ENCODE measurements at places on chromosomes 12 and 14.

DNA sequence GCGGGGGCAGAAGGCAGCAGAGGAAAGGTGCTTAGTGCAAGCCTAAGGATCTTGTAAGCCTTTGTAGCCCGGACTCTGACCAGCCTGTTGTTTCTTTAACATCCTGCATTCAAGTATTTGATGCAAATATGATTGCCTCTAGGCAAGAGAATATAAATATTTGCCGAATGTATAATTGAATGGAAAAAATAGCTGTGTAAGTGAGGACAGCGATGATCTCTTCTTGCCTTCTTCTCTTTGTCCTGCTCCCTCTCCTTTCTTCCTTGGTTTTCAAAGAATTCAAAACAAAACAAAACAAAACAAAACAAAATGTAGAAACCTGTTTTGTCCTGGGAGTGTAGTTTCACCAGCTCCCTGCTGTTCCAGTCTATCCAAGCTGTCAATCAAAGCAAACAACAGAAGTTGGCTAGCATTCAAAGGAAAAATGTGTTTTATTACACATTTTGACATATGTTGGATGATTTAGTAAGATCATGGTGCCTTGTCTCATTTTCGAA lies 74.9 kb upstream of the CPM start:
- DNase-seq: no peak

- DNase-seq: peak; percentile 72
Measured at GRCh38 chr14:102096569-102097188, 9.8 kb upstream of the HSP90AA1 start.

DNA sequence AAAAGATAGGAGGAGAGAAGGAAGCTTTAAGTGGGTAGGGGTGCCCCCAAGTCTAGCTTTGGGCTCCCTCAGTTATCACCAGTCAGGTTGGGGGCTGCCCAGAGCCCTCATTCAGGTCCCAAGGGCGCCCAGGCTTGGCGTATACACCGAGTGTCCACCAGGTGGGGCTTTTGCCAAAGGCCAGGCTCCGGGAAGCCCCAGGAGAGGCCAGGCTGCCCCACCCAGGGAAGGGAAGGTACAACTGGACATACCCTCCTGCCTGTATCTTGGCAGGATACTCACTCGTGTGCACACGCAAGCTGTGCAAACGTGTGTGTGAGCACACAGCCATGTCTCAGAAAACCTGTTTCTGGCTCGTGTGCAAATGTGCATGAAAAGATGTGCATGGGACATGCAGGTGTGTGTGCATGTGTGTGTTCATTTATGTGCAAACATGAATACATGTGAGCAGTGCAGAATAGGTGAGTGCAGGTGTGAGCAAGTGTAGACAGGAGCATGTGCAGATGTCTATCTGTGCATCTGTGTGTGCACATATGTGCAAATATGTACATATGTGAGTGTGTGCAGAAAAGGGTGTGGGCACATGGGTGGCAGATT lies 103.9 kb upstream of the MYL2 start:
- DNase-seq: peak; percentile 38

DNA sequence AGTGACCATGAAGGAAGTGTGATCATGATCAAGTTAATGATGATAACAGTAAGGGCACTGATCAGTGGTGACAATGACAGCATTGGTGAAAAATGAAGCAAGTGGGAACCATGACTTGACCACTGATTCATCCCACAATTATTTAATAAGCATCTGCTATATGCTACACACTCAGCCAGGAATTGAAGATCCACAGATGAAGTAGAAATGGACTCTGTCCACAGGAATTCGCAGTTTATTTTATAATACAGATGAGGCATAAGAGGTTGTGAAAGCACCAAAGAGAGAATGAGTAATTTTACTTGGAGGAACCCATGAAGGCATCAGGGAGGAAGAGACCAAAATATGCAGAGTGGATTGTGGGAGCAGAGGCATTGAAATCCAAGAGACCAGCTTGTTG lies 33.8 kb upstream of the SMUG1 start:
- DNase-seq: no peak

- no peak for DNase-seq
Measured at GRCh38 chr14:76720382-76720813, 40.9 kb upstream of the VASH1 start.

GRCh38 chr12:39574785-39575497 lies 44.7 kb downstream of the ABCD2 start:
- no peak for DNase-seq

DNA sequence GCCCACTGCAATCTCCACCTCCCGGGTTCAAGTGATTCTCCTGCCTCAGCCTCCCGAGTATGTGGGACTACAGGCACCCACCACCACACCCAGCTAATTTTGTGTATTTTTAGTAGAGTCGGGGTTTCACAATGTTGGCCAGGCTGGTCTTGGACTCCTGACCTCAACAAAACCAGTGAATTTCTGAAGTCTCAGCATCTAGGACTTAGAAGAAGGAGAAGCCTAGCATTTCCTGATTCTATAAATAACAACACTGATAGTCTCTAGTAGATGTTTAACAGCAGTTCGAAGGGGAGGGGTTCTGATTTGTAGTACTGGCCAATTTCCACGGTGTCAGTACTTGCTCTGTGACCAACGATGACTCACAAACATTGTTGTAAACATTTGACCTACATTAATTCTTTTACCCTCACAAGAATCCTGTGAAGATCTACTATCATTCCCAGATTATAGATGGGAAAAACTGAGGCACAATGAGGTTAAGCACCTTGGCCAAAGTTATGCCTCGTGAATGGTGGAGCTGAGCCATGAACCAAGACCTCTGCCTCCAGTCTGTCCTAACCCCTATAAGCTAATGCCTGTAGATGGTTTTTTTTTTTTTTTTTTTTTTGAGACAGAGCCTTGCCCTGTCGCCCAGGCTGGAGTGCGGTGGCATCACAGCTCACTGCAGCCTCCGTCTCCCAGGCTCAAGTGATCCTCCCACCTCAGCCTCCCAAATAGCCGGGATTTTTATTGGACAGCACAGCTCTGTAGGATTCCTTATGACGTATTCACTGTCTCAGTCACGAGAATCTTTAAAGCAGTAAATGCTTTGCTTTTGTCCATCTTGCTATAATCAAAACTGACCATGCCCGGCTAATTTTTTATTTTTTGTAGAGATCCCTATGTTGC lies 5.2 kb downstream of the P2RX4 start:
- DNase-seq: peak; percentile 21

DNA sequence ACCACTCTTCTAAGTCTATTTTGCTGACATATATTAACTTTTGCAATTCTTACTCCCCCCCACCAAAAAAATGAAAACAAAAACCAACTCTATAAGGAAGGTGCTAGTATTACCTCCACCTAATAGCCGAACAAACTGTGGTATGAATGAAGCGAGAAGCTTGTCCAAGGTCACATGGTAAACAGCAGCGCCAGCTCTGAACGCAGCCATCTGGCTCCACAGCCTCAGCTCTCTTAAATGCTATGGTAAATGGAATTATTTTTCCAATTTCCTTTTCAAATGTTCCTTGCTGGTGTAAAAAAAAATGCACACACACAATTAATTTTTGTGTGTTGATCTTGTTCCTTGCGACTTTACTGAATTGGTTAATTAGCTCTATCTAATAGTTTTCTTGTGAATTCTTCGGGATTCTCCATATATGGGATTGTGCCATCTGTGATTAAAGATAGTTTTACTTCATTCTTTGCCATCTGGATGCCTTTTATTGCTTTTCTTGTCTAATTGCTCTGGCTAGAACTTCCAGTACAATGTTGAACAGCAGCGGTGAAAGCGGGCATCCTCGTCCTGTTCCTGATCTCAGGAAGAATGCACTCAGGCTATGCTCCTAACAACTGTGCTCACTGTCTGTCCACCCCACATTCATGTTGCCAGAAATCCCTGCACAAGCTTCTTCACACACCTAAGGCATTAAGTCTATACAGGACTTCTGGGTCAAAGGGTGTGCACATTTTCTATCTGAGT lies 10.7 kb upstream of the C12orf76 start:
- no peak for DNase-seq

DNA sequence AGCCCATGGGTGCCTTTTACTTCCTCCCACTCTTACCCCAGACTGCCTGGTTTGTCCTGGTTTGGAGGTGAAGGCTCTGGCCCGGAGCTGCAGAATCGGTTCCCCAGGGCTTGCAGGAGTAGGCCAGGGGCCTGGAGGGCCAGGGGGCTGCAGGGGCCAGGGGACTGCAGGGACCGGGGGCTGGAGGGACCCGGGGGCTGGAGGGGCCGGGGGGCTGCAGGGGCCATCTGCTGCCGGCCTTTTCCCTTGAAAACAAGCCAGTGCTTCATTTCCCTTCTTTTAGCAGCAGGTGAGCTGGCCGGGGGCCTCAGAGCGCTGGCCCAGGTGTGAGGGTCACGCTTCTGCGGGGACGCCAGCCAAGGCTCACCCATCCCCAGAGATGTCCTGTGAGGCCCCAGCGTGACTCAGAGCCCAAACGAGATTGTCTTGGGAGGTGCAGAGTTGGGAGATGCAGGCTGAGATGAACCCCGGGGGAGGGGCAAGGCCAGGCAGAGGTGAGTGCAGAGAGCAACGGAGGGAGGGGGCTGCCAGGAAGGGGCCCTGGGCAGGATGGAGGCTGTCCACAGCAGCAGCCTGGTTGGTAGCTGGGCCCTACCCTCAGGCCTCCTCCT lies 154.9 kb downstream of the KIF26A start:
- DNase-seq: no peak

DNA sequence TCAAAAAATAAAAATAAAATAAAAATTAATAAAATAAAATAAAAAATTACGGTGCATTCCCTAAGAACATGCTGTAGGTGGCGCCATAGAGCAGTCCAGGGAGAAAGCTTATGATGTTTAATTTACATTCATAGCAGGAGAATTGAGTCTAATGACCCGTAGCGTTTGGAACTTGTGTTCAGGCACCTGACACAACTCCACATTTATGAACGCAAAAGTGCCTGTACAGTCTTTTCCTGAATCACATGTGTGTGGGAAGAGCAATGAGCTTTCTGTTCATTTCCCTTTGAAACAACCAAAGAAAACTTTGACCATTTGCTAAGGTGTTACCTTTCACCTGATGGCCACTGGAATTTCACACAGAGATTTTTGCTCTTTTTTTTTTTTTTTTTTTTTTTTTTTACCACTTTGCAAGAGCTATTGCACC lies 60.6 kb upstream of the KCNA1 start:
- DNase-seq: peak; percentile 30

- no peak for DNase-seq
Measured at GRCh38 chr14:59543873-59544272, 32.7 kb downstream of the CCDC175 start.

DNA sequence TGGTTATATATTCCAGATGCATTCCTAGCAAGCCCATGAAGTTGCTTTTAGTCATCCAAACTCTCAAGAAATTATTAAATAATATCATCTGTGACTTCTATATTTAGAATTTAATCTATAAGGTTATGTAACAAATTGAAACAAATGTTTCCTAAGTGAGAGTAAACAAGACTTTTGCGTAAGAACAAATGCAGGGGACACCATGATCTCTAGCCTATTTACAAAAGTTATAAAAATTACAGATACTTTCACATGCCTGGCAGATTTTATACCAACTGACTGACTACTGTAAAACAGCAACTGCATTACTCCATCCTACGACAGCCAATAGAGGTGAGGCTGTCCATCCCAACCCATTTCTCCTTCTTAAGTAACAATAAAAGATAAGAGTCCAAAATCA lies 20.4 kb upstream of the DIO2 start:
- DNase-seq: no peak

- no peak for DNase-seq
Measured at GRCh38 chr12:57521525-57522010, 1.1 kb upstream of the MBD6 start.

GRCh38 chr12:90836689-90837088 lies 118.3 kb downstream of the CCER1 start:
- DNase-seq: no peak

GRCh38 chr14:24224618-24225071 lies 7.5 kb downstream of the NEDD8 start:
- DNase-seq: no peak

DNA sequence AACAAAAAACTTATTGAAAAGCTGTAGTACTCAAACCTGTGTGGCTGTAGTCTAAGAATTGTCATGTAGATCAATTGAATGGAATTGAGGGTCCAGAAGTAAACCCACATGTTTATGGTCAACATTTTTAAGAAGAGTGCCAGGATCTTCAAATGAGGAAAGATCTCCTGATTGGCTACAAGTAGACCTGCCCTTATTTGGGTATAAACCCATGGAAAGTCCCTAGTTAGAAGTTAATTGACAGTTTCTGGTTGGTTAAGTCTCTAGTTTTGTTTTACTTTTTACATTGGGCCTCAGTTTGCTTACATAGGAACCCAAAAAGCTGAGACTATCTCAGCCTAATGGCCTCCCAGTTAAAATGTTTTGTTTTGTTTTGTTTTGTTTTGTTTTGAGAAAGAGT lies 91.9 kb upstream of the RESF1 start:
- DNase-seq: no peak

GRCh38 chr14:81235096-81235495 lies 14.3 kb upstream of the GTF2A1 start:
- DNase-seq: no peak

GRCh38 chr12:112418608-112419296 lies at the start of gene PTPN11:
Gene PTPN11, plus strand, starts transcription at chr12:112418947. Its CDS starts 165 bp downstream, at chr12:112419112.
- peak; percentile 90 for DNase-seq

GRCh38 chr14:55051165-55051422 lies 353 bp upstream of the MAPK1IP1L start:
- DNase-seq: no peak

DNA sequence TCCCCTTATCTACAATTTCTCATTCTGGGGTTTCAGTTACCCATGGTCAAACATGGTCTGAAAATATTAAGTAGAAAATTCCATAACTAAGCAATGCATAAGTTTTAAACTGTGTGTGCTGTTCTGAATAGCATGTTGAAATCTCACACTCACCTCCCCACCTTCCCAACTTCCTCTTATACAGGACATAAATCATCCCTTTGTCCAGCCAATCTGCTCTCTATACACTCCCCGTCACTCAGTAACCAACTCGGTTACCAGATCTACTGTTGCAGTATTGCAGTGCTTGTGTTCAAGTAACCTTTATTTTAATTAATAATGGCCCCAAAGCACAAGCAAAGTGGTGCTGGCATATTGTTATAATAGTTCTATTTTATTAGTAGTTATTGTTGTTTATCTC lies 420.5 kb downstream of the GXYLT1 start:
- DNase-seq: no peak

GRCh38 chr12:124964836-124965462 lies 24.0 kb downstream of the DHX37 start:
- no peak for DNase-seq

DNA sequence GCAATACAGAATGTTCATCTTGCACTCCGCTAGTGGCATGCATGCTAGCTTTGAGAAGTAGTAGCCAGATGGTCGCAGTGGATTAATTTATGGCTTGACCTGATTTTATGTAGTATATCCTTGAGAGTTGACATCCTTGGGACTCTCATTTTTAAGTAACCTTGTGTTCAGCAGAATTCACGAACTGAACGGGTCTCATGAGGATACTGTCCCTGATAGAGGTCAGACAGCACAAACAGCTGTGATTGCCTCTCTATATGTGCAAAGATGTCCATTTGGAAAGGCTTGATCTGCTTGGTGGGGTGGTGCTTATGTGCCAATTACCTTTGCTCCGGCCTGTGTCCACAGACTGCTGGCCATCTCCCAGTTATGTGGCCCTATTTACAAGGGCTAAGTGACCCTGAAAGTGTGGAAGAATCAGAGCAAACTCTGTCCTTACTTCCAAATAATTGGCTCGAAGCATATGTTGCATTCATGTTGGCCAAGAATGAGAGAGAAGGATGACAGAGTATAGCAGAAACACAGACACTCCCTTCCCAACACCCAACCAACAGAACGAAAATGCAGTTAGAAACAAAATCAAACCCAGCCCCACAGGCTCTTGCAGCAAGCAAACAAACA lies 167.1 kb downstream of the CRADD start:
- no peak for DNase-seq

- no peak for DNase-seq
Measured at GRCh38 chr14:48814562-48814961, 771.6 kb downstream of the RPS29 start.

GRCh38 chr14:101223127-101223526 lies 319.6 kb upstream of the RTL1 start:
- no peak for DNase-seq
